Caco-2 (cell line): ENCODE measurements at places on chromosomes 1 and 21. TPM values are rescaled to one million over a fixed set of nuclear protein-coding genes. Genes with fewer than 3 reads are reported as not detected.

- no peak for DNase-seq
These were observed 125.9 kb upstream of the RUNX3 start for GRCh38 chr1:25055961-25056360.

DNA sequence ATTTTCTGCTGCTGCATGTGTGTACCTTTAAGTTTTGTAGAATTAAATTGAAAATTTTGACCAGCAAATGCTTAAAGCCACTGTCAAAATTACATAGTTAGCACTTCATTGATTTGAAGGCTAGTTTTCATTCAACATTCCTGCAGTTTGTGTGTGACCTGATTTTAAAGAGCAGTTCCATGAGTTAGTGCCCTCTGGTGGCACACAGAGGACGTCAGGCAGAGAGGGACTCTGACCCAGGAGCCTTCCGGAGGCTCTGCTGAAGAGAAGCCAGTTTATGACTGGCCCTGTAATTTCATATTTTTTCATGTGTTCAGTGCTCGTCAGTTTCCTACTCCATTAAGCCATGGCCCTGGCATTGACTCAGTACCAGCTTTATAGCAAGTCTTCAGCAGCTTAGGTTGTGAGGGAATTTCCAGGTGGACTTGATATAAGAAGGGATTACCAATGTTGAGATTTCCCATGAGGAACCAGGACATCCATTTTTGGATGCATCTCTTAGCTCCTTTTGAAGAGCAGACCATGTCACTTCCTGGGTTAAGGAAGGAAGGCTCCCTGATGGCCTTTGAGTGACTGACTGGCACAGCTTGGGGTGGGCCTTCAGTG, 104.7 kb downstream of the CAMTA1 start:
- DNase-seq: peak; percentile 63

GRCh38 chr1:78339490-78339889, 151.3 kb upstream of the PTGFR start:
- DNase-seq: no peak

DNA sequence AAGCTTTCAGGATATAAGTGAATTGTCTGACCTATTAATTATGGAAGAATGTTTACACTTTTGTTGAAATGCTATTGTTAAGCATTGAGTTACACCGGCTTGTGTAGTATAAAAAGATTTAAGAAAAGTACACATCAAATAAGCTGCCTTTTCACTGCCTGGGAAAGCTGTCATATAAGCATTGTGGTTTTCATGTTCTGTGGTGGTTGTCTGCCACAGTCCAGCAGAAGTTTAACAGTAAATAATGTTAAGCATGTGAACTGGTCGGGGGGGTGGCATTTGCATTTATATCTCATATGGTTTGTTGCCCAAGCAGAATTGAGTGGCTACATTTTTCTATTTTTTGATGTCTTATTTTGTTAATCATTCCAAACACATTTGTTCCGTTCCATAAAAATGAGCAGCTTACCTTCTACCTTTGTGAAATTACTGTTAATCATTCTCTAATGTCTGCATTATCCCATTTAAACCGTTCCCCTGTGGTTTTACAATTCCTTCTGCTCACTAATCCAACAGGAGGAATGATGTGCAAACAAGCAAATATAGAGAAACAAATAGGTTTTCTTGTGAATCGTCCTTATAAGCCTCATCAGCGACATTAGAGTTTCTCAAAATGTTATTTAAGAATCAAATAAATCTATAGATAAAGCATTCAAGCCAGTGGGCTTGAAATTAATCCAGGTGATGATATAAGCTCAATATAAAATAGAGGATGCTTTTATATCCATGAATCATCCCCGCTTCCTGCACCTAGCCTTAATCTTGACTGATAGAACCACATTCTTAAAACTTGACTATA, 160.8 kb upstream of the SAMSN1 start:
- DNase-seq: no peak

- no peak for DNase-seq
These were observed 113.2 kb upstream of the CACHD1 start for GRCh38 chr1:64356636-64357256.

- DNase-seq: no peak
These were observed 44.8 kb downstream of the DHRS3 start for GRCh38 chr1:12573015-12573825.

GRCh38 chr1:119266386-119266785, 102.2 kb upstream of the HAO2 start:
- no peak for DNase-seq

DNA sequence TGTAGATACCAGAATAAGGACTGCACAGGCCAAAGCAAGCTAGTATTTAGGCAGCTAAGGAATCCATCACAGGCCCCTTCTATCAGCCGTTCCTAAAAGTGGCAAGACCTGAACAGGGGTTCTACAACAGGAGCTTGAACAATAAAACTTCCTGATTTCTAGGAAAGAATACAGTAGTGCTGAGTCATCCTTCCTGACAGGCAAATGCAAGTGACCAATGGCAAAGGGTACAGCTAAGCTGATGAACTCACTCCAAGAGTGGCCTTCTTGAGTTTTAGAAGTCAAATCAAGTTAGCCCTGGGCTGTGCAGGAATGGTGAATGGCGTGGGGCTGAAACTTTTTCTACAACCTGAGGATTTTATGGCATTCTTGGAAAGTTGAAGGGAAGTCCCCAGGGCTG, 112.9 kb downstream of the GREM2 start:
- no peak for DNase-seq

DNA sequence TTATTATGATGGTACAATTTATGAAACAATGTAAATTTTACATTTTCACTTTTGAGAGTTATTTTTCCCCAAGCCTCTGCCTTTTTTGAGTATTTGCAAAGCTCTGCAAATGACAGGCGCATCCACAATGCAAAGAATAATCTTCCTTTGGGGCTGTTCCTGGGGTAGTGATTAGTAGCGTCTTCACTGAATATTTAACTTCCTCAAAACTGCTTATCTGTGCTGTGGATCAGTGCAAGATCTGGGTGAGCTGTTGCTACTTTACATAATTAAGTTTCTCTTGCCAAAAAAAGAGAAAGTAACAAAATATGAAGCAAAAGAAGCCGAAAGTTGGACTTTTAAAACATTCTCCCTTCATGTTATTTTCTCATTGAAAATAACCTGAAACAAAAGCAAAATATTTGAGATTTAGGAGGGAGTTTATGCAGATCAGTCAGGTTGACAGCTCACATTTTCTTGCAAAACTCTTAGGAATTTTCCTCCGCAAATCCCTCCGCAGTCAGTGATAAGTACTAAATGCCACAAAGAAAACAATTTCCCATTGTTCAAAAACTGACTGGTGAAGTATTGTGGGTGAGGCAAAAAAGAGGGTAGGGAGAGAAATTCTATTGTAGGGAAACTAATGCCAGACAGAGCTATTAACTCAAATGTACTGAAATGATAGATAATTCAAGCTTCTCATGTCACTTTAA, 276.4 kb upstream of the B3GALT2 start:
- DNase-seq: no peak

DNA sequence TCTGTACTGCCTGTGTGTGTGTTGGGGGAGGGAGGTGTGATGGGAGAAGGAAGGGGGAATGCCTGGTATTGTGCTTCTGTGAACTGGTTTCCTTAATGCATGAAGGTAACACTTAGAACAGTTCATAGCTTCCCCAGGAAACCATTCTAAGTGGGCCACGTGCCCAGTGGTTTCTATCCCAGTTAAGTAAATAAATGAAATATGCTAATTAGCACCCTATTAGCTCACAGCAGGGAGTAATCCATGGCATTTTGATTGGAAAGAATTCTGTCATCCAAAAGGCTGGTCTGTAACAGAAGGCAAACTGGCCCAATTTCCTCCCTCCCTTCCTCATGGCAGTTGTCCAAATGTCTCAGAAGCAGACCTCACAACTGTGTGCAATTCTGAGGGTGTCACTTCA, 199.3 kb downstream of the TTLL7 start:
- no peak for DNase-seq

GRCh38 chr1:22077728-22078127, 25.2 kb downstream of the CDC42 start:
- DNase-seq: no peak

The KRTAP12-1 gene
- not detected in 2 replicates for total RNA-seq

The SLAMF9 gene
- total RNA-seq: 0.36 TPM in 1 of 2 replicates, not detected in the other

The LDLRAD2 gene
- not detected in 2 replicates for total RNA-seq

The CDC7 gene
- total RNA-seq: 17.6 and 19.4 TPM in 2 replicates

The MAPKAPK2 gene
- total RNA-seq: 88.2 and 96.8 TPM in 2 replicates

The CGN gene
- 147 TPM in 2 replicates for total RNA-seq

The SMG5 gene
- total RNA-seq: 146 and 155 TPM in 2 replicates

The ZNF678 gene
- 10.5 and 10.7 TPM in 2 replicates for total RNA-seq

The NES gene
- total RNA-seq: 18.0 and 22.7 TPM in 2 replicates
